ENCODE measurements at places on chromosomes 3 and 15. TPM values are rescaled to one million over a fixed set of nuclear protein-coding genes. Genes with fewer than 3 reads are reported as not detected.

The PLA1A gene
- not detected for total RNA-seq

The WDR76 gene
- 2.7 TPM for total RNA-seq

The EFCC1 gene
- total RNA-seq: 40.4 TPM

GRCh38 chr3:79161941-79162340, 605.9 kb downstream of the ROBO1 start:
- no peak for DNase-seq

DNA sequence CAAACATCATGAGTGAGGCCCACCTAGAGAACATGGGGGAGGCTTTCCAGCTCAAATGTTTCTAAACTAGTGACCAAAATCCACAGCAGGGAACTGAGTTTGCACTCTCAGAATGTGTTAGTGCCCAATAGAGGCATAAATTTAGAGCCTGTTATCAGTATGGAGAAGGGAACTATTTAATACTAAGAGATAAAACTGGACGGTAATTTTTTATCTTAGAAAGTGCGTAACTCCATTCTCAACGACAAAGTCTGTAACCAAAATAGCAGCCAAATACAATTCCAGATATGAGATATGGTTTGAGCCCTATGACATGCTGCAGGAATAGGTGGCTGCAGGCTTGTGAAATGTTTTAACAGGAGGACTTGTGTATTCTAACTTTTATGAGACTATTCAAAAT, 3.5 kb downstream of the B3GALNT1 start:
- DNase-seq: no peak

GRCh38 chr3:57791245-57791644, 35.1 kb downstream of the SLMAP start:
- DNase-seq: no peak

GRCh38 chr15:32861761-32862160, 144.0 kb downstream of the GREM1 start:
- no peak for DNase-seq

The PP2D1 gene
- total RNA-seq: not detected

DNA sequence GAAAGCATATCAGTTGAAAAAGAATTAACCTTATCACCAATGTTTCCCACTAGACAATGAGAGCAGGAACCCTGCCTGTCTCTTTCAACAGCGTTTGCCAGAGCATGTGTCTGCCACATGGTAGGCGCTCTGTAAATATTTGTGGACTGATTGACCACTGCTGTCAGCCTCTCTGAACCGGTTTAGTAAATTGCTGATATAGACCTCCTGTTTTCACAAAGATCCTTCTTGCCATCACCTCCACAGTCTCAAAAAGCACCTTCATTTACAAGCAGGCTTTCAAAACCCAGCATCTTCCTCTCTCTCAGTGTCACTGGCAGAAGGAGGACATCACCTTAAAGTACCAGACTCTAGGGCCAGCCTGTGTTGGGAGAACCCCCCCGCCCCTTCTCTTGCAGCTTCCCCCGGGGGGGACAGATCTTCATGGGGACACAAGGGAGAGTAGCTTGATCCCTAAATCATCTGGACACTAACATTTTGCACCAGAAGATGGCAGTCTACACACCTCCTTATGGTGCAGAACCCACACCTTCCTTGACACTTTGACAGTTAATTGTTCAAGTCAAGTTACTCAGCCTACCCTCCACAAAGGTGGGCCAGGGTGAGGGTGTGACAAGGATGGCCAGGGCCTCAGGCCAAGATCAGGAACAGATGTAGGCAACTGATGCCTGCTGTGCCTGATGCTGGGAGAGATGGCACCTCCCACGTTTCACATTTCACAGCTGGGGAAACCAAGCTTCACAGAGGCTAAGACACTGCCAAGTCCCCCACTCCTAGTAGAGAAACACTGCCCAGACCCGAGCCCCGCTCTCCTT, 37.8 kb upstream of the USP3 start:
- DNase-seq: no peak

The CLSTN2 gene
- total RNA-seq: 2.8 TPM

- peak; percentile 50 for DNase-seq
These were observed 38.7 kb downstream of the FEM1B start for GRCh38 chr15:68316061-68316804.

The ROPN1 gene
- total RNA-seq: not detected
